ENCODE measurements at places on chromosomes 13 and 19.

GRCh38 chr13:47168066-47168465, 271.2 kb upstream of the HTR2A start:
- no peak for DNase-seq

DNA sequence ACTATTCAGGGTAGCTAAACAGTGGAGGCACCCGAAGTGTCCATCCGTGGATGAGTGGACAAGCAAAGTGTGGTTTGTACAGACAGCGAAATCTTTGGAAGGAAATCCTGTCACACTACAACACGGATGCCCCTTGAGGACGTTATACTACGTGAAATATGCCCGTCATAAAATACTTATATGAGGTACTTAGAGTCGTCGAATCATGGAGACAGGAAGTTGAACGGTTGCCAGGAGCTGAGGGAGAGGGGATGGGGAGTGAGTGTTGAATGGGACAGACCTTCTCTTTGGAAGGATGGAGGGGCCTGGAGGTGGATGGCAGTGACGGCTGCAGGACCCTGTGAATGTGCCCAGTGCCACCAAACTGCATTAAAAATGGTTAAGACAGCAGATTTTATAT, 11.6 kb downstream of the ATP4B start:
- no peak for DNase-seq

GRCh38 chr13:47908197-47908902, 92.7 kb downstream of the SUCLA2 start:
- DNase-seq = no peak

- DNase-seq = no peak
These were observed 69.0 kb upstream of the PCDH9 start for GRCh38 chr13:67299072-67299635.

GRCh38 chr19:38318660-38319059, 985 bp upstream of the KCNK6 start:
- DNase-seq = no peak

DNA sequence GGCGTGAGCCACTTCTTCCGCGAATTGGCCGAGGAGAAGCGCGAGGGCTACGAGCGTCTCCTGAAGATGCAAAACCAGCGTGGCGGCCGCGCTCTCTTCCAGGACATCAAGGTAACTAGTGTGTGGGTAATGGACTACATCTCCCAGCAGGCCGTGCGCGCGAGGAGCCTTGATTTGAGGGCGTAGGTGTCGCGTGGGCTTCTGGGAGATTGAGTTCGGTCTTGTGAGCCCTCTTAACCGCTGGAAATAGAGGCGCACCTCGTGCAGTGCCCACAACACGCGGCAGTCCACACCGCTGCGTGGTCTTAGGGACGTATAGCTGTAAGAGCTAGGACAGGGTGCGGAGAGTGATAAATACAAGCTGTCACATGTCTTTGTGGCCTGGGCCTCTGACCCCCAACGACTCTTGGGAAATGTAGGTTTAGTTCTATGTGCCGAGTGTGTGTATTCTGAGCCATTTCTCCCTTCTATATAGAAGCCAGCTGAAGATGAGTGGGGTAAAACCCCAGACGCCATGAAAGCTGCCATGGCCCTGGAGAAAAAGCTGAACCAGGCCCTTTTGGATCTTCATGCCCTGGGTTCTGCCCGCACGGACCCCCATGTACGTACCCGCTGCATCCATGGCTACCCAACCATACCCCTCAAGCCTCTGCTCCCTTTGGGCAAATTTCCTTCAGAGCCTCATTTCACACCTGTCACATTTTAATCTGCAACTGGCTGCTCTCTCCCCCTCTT, 864 bp downstream of the FTL start:
- peak; percentile 87 for DNase-seq

DNA sequence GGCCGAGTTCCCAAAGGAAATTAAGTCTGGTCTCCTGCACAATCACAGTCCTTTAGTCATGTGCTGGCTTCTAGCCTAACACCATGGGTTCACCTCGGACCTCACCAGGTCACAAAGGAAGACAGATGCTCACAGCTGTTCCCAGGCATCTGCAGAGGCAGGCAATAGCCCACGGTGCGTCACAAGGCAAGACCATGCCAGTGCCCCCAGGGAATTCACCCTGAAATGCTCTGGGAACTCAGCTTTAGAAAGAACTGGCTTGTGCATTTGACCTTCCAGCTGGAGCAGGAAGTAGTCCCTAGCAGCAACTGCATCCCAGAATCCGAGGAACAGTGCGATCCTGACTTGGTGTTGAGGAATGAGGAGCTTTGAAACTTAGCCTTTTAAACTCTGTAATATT, 96.8 kb upstream of the WASF3 start:
- DNase-seq = no peak

DNA sequence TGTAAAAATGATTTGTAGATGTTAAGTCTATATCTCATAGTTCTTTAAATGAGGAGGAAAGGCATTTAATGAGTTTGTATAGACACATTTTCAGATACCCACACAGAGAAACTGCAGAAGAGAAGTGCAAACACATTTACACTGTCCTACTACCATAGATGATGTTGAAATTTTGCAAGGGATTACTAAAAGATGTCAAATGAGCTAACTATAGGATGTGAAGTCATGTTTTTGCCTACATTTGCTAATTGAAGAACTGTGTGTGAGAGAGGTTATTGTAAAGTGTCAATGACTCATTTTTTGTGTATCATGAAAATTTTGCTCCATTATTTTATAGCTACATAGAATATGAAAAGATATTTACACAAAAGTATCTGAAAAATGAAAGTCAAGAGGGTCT, 178.9 kb downstream of the ITGBL1 start:
- DNase-seq = no peak

- no peak for DNase-seq
These were observed 806 bp downstream of the ZNF90 start for GRCh38 chr19:20078581-20079031.

- DNase-seq = no peak
These were observed 5.7 kb downstream of the TLE5 start for GRCh38 chr19:3056417-3057088.

GRCh38 chr13:51663973-51664957, 80.0 kb downstream of the WDFY2 start:
- DNase-seq = no peak

DNA sequence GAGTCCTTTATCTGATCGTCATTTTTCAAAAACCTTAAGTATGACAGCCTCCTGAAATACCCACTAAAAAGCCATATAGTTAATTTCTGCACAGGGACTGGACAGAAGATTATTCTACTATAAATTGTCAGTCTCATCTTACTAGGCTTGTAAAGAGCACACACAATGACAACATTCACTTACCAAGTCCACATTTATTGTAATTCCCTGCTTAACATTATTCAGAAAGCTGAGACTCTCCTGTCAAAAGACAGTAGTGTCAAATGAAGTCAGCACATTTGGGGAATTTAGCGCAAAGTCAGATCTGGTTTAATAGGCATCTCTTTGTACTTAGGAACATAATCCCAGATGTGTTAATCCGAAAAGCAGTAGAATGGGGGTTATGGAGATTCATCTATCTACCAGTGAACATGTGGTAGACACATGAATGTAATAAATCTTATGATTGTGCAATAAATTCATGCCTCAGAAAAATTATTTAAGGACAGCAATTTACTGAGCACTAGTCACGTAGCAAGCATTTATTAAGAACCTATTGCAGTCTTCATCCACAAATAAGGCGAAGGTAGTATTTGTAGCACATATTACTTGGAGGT, 224.6 kb upstream of the GPC6 start:
- DNase-seq = no peak

DNA sequence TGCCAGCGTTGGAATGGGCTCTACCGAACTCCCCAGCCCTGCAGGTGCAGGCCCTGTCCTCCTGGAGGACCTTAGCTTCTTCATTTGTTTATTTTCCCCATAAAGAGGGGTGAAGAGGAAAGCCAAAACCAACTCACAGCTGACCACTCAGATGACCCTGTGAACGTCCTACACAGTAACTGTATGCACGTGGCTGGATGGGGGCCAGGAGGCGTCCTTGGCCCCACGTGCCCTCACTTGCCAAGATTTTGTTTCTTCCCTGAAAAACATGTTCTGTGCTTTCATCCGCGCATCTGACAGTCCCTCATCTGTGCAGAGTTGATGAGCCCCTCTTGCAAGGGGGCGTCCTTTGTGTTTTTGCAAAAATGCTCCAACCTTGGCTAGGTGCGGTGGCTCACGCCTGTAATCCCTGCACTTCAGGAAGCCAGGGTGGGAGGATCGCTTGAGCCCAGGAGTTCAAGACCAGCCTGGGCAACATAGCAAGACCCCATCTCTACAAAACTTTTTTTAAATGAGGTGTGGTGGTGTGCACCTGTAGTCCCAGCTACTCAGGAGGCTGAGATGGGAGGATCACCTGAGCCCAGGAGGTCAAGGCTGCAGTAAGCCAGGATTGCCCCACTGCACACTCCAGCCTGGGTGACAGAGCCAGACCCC, 5.3 kb upstream of the TEKTIP1 start:
- no peak for DNase-seq

GRCh38 chr13:29511980-29512379, 83.5 kb downstream of the SLC7A1 start:
- DNase-seq = no peak

DNA sequence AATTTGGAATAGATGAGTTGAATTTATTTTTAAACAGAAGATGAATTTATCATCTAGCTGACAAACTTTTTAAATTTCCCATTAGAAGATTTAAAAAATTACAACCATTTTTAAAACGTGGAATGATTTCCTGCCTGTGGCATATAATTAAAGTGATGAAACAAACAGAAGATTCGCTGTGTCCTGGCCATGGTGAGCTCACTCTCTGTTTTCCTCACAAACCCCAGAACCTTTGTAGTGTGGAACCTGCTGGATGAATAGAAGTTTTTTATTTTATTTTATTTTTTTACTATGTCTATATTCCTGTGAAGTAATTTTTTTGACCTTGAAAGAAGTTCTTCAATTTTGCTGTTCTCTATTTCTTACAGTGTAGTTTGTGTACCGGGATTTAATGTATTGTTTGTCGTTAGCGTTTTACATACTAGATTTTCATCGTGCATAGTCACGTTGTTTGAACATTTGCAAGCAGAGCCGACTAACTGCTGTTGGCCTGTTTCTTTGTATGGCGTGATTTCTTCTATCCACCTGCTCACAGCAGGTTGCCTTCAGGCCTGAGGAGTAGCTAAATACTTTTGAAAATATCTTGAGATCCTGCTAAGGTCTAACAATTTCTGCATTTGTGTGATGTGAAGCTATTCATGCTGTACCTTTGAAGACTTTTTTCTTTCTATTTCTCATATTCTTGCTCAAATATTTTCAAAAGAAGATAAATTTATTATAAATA, 149.2 kb downstream of the GGACT start:
- DNase-seq = no peak

DNA sequence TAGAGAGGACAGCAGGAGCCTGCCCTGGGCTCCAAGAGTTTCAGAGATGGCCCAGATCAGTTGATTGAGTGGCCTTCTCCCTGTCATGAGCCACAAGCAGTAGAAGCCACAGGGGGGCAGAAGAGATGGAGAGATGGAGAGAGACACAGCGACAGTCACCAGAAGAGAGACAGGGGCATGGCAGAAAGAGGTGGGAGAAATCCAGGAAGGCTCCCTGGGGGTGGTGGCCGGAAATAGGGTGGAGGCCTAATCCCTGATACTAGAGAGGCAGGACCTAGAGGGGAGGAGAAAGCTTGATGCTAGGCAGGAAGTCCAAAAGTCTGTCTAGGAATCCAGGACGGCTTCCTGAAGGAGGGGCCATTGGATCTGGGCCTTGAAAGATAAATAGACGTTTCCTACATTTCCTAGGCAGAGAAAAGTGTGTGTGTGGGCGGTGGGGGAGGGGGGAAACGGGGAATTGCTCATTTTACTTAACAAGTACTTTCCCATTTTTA, 9.6 kb upstream of the TPM4 start:
- DNase-seq = peak; percentile 74

GRCh38 chr19:38989066-38989605, 13.6 kb upstream of the FBXO17 start:
- DNase-seq = no peak

GRCh38 chr13:112917737-112918136, 51.3 kb upstream of the MCF2L start:
- no peak for DNase-seq

DNA sequence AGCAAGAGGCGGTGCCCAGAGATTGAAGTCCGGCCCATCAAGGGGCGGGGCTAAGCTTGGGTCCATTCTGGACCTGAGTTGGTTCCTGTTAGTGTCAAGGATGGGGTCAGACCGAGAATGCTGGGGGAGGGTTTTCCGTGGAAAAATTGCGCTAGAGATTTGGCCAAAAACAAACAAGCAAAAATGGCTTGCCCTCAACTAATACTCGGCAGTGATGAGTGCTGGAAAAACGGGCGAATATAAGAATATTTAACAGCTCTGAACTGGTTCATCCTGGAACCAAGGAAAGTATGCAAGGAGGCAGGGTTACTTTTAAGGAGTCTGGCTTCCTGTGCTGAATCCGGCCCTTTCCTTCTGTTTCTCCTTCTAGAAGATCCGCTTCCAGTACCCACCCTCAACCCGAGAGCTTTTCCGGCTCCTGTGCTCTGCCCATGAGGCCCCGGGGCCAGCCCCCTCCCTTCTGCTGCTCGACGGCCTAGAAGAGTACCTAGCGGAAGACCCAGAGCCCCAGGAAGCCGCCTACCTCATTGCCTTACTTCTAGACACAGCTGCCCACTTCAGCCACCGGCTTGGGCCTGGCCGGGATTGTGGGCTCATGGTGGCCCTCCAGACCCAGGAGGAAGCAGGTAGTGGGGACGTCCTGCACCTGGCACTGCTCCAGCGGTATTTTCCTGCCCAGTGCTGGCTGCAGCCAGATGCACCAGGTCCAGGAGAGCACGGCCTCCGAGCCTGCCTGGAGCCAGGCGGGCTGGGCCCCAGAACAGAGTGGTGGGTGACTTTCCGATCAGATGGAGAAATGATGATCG, 880 bp downstream of the SWSAP1 start:
- peak; percentile 77 for DNase-seq
